ENCODE measurements at places on chromosomes 5 and 9.

- no peak for DNase-seq
Observed at GRCh38 chr9:109454601-109455155, 43.4 kb downstream of the PTPN3 start.

GRCh38 chr9:111483858-111484571 is at the start of gene ECPAS:
ECPAS (minus strand) TSS chr9:111484383; CDS start chr9:111472918, 11,465 bp downstream.
- DNase-seq = peak; percentile 56

DNA sequence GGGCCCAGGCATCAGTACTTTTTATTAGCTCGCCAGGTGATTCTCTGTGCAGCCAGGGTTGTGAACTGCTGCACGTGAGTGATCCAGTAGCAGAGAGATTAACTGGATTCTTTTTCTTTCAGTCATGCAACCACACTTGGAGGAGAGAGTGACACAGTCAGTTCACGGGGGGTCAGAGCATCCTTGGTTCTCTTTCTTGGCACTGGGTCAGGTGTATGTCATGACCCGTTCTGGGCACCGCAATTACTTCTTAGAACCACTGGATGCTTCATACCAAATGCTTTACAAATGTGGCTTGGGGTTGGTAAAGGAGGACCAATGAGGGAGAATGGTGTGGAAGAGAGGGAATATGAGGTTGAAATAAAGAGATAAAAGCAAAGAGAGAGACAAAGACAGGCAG is 368.7 kb downstream of the MLLT3 start:
- no peak for DNase-seq

GRCh38 chr9:124940521-124940893 is 376 bp downstream of the GOLGA1 start:
- DNase-seq = peak; percentile 36

- no peak for DNase-seq
Observed at GRCh38 chr9:38345851-38346755, 46.4 kb upstream of the ALDH1B1 start.

DNA sequence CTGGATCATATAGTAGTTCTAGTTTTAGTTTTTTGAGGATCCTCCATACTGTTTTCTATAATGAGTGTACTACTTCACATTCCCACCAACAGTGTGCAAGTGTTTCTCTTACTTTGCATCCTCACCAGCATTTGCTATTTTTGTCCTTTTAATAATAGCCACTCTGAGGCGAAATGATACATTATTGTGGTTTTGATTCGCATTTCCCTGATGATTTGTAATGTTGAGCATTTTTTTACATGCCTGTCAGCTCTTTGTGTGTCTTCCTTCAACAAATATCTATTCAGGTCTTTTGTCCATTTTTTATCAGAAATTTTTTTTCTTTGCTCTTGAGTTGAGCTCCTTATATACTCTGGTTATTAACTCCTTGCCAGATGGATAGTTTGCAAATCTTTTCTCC is 114.0 kb downstream of the ADAMTSL1 start:
- no peak for DNase-seq

DNA sequence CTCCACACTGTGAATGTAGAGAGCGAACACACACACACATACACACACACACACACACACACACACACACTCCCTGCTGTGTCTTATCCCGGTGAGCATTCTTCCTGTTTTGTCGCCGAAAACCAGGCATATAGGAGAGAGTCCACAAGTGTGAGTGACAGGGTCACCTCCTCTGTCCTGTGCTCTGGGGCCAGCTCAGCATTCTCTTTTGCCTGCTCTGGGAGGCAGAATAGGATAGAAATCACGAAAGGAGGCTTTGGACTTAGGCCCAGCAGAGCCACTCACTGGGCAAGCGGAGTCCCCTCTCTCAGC is 3.0 kb downstream of the LAMC3 start:
- DNase-seq = no peak

DNA sequence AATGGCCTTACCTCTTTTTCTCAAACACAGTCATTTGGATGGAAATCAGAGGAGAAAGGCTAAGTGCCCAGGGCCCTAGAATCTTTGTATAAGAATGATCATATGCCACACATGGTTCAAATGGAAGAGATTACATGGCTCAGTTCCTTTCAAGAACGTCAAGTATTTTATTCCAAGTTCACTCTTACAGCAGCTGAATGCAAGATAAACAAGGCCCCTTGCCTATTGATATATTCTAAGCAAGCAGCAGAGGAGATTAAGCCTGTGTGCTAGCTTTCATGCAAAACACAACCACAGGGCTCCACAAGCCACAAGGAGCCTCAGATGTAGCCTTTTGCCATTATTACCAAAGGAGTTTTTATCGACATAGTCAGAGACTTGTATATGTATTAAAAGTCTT is 55.3 kb upstream of the SLCO6A1 start:
- DNase-seq = no peak

DNA sequence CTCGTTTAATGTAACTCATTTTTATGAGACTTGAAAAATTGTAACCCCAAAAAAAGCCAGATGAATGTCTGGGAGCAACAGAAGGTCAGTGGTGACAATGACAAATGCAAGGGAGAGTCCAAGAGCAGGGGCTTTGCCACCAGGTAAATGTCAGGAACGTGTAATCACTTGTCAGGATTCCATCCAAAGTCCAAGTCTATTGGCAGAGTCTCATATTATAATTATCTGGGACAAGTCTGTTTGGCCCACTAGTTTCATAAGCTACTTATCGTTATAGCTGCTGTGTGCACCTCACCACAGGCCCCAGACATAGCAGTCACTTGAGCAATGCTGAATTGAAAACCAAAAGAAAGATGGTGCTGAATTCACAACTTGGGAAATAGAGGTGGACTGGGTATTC is 180.8 kb downstream of the DNAH5 start:
- no peak for DNase-seq

DNA sequence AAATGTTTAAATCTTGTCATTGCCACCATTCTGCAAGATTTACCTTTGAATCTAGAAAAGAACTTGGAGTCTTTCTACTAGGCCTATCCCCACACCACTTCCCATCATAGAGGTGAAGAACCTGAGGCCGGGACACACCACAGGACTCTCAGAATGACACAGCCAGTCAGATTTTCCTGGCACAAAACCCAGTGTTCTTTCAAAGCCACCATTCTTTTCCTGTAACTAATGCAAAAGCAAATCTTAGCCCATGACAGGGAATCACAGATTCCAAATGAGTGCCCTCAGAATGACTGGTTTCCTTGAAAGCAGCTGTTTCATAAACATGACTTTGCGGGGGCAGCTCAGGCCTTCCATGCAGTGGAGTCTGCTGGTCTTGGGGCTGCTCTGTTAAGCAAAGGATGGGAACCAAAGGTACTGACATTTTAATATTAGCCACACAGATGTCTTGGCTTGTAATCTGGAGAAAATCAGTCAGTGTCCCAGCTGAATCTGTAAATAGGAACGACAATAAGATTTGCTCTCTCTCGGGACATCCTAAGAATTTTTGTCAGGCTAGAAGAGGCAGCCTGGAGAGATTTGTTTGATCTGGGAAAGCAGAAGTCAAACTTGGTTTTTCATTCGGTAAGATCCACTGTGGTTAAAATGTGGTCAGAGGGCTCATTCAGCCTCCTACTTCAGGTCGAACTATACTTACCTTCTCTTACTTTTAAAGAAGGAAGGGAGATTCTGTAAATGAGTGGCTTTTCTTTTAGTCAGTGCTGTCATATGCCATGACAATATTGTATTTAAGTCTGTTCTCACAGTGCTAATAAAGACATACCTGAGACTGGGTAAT is 115.1 kb downstream of the PALM2AKAP2 start:
- no peak for DNase-seq

DNA sequence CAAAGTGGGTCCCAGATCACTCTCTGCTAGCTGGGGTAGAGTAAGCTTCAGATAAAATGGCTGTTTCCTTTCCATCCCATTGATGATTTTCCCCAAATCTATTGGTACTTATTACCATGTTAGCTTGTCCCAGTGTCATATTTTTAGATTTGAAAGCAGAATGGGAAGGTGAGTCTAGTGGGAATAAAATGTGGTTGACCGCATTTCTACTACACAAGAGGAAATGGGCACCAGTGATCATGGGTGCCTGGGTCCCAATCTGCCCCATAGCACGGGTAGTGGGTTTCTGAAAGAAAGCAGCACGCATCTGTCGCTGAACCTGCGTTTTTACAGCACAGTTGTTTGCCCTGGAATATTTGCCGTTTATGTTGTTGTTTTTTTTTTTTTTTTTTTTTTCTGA is 20.1 kb downstream of the DAPK1 start:
- no peak for DNase-seq

- no peak for DNase-seq
Observed at GRCh38 chr5:40481241-40481640, 198.5 kb upstream of the PTGER4 start.

- no peak for DNase-seq
Observed at GRCh38 chr9:17875886-17876285, 297.0 kb downstream of the SH3GL2 start.

GRCh38 chr9:103041961-103042360 is 46.8 kb downstream of the CYLC2 start:
- peak; percentile 11 for DNase-seq

DNA sequence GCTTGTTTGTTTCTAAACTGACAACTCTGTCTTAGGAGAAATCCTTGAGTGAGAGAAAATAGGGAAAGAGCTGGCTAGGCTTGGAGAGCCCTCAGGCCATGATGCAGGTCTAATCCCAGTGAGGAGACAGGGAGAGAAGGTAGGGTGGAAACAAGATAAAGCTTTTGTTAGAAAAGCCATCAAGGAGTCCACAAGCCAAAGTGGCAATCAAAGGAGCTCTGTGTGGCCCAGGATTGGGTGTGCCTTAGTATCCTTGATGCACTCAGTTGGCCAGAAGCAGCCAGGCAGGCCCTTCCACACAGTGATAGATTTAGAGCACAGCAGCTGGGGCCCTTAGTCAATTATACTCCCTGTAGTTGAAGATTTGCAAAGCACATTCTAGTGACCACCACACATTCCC is 73.9 kb downstream of the ALDH7A1 start:
- no peak for DNase-seq

DNA sequence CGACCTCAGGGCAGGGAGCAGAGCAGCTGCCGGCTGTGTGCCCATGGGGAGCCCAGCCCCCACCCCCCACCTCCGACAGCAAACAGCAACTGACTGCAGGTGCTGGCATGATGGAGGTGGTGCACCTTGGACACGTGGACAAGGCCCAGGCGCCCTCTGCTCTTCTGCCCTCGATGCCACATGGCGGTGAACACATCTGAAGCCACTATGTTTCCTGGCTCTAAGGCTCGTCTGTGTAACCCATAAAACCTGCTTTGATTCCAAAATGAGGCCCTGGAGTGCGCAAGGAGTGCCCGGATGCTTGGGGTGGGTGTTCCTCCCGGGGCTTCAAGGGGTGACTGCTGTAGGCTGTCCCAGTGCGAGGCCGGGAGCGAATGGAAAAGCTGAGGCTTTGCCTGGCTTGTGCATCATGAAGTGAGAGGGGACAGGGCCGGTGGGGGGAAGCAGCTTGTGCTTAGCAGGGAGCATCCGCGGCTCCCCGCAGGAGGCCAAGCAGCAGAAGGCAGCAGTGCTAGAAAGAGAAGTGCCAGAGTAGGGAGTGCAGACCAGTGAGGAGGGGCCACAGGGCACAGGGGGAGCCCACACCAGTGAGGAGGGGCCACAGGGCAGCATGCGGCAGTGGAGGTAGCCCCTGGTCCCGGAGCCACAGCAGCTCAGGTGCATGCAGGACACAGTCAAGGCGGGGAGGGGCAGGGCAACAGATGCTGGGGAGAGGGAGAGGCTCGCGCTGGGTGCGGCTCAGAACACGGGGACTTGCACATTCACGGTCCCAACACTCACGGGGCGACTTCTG is 30.0 kb downstream of the NKD2 start:
- DNase-seq = no peak

- no peak for DNase-seq
Observed at GRCh38 chr5:54644226-54644625, 126.7 kb downstream of the SNX18 start.

- DNase-seq = no peak
Observed at GRCh38 chr9:76562511-76562911, 103.5 kb downstream of the GCNT1 start.
